Islet precursor cell (in vitro differentiated cells): ENCODE measurements at places on chromosomes 3 and 15.

- peak; percentile 44 for DNase-seq
Measured at GRCh38 chr3:42398080-42398479, 12.3 kb downstream of the LYZL4 start.

GRCh38 chr3:7172996-7173395, 312.1 kb downstream of the GRM7 start:
- DNase-seq, result no peak

GRCh38 chr15:64275934-64276333, 80.0 kb downstream of the CSNK1G1 start:
- no peak for DNase-seq

GRCh38 chr15:63163217-63163616, 5.9 kb upstream of the RPS27L start:
- no peak for DNase-seq

GRCh38 chr3:16084887-16085286, 89.6 kb upstream of the GALNT15 start:
- no peak for DNase-seq

DNA sequence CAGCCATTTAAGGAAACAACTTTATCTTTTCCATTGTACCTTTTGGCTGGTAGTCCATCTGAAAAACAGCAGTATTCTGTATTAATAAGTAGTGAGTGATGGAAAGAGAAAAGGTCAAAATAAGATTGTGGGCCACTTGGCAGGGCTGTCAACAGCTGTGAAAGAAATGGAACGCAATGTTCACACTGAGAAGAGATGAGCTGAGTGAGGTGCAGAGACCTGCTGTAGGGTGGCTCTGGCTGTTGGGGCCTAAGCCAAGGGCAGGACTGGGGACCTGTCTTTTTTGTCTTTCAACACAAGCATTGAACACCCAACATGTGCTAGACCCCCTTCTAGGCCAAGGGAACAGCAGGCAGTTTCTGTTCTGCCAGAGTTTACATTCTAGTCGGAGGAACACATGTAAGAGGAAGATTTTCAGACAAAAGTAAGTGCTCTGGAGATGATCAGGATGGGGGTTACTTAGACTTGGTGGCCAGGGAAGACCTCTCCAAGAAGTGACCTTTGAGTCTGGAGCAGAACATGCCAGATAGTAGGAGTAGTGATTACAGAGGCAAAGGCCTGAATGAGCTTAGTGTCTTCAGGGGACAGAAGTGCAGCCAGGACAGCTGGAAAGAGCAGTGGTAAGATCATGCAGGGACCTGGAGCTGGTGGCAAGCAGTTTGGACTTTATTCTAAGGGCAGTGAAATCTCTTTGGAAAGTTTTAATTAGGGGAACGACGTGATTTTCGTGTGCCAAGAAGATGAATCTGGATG, 29.6 kb downstream of the TSEN2 start:
- DNase-seq, result no peak

GRCh38 chr3:108554229-108554628, 35.0 kb downstream of the CIP2A start:
- no peak for DNase-seq
